ENCODE measurements at places on chromosomes 11 and 22.
A peak's percentile ranks its signal among the peaks of the same experiment; 100 is the strongest.

- no peak for DNase-seq
Observed at GRCh38 chr11:122105044-122105758, 10.8 kb downstream of the BLID start.

DNA sequence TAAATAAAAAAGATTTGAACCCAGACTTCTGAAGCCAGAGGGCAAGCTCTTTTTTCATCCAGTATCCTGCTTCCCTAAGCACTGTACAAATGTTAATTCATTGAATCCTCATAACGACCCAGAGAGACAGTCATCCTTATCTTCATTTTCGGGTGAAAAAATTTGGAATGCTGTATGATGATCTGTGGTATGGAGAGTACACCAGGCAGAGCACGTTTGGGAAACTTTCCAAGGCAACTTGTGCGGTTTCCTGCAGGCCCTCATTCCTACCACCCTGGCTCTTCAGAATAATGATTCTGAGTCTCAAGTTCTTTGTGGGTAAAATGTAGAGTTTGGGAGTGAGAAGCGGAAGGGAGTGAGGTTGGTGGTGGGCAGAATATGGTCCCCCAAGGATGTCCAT is 177.9 kb upstream of the CADM1 start:
- no peak for DNase-seq

GRCh38 chr11:65778901-65779668 is 1.7 kb downstream of the AP5B1 start:
- no peak for DNase-seq

GRCh38 chr11:64455456-64456261 is 96.7 kb downstream of the RPS6KA4 start:
- DNase-seq: no peak

GRCh38 chr11:130831506-130831905 is 84.8 kb downstream of the SNX19 start:
- no peak for DNase-seq

GRCh38 chr22:24096758-24097115 is 84.5 kb upstream of the SUSD2 start:
- DNase-seq: no peak

- DNase-seq: peak; percentile 53
Observed at GRCh38 chr11:69642549-69642912, 1.6 kb downstream of the CCND1 start.

DNA sequence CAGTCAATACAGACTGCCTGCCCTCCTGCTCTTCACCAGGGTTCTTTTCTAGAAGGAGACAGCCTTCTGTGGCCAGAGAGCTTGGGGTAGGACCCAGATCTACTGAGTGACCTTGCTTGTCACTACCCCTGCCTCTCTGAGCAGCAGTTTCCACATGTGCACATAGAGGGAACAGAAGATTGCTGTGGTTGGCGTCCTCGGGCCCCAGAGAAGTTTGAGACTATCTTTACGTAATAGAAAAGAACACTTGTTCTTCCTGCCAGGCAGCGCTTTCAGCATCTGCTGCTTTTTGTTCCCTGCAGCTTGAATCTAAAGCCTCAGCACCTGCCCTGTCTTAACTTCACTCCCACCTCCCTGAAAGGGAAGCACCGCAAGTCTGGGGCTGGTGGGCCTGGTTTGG is 1.9 kb upstream of the FKBP2 start:
- no peak for DNase-seq

DNA sequence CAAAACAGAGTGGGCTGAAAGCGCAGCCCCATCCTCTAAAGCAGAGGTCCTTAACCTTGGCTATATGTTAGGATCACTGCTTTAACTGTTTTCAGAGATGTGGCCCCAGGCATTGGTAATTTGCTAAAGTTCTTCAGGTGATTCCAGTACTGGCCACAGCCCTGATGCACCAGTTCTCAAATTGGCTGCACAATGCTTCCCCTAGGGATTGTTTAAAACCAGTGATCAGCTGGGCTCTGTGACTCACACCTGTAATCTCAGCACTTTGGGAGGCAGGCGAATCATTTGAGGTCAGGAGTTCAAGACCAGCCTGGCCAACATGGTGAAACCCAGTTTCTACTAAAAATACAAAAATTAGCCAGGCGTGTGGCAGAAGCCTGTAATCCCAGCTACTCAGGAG is 8.4 kb upstream of the IRAG1 start:
- no peak for DNase-seq

DNA sequence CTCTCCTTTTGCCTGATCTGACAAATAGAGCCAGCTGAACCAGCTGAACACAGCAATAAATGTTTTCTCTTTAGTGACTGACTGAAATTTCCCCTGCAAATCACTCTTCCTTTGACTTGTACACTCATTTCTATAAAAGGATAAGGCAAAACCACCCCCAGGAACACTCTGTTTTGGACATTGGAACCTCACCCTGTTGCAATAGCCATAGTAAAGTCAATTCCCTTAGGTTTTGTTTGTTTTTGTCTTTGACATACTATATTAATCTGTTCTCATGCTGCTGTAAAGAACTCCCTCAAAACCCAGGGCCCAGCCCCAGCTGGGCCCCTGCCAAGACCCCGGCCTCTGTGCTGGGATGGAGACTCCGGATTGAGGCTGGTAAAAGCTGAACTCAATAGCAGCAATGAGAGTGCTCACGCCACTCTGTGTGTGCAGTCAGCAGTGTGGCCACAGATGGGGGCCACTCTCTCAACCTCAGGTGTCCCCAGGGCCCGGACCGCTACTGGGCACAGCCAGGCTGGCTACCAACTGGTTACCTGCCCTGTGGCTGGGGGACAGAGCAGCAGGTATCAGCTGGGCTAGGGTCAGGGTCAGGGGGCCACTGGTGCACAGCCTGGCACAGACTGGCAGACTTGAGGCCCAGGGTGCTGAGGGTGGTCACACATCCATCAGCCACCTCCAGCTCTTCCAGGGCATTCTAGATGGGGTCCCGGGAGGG is 597.4 kb downstream of the LUZP2 start:
- no peak for DNase-seq

GRCh38 chr11:87193756-87194470 is 156.2 kb downstream of the TMEM135 start:
- DNase-seq: no peak

GRCh38 chr11:135027461-135027860 is 615.4 kb upstream of the B3GAT1 start:
- no peak for DNase-seq

DNA sequence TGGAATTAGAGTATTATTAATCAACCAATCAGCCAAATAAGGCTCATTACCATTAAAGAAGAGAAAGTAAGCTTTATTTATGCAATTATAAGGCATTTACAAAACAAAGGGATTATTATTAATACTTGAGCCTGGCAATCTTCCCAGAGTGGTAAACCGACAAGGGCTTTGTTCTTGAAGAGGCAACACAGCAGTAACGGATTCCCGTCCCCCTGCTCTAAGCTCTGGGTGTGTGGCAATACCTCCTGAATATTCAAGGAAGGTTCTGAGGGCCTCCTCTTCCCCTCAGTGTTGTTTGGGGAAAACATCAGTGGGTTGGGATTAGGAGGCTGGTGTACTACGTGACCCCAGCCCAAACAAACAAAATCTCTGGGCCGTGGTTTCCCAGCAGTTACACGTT is 176.5 kb downstream of the TENM4 start:
- DNase-seq: no peak

- DNase-seq: no peak
Observed at GRCh38 chr11:70805243-70805642, 406.9 kb downstream of the CTTN start.

- DNase-seq: no peak
Observed at GRCh38 chr11:133809569-133810491, 35.5 kb downstream of the SPATA19 start.
